Mesenchymal stem cell (in vitro differentiated cells and primary cell): ENCODE measurements at places on chromosomes 3 and 15.
A peak's percentile ranks its signal among the peaks of the same experiment; 100 is the strongest.

DNA sequence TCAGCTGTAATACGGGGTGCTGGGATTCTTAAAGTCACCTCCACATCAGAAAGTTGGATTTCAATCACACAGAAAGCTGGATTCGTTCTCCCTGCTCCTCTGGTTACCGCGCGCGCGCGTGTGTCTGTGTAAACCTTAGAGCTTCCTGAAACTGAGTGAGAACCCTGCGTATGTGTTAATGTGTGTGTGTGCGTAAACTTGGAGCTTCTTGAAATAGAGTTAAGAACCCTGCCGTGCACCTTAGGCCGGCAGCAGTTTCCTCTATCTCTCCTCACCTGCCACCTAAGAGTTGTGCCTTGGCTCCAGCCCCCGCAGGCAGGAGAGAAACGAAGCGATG is 531 bp downstream of the LZTFL1 start:
- peak; percentile 62 for DNase-seq

DNA sequence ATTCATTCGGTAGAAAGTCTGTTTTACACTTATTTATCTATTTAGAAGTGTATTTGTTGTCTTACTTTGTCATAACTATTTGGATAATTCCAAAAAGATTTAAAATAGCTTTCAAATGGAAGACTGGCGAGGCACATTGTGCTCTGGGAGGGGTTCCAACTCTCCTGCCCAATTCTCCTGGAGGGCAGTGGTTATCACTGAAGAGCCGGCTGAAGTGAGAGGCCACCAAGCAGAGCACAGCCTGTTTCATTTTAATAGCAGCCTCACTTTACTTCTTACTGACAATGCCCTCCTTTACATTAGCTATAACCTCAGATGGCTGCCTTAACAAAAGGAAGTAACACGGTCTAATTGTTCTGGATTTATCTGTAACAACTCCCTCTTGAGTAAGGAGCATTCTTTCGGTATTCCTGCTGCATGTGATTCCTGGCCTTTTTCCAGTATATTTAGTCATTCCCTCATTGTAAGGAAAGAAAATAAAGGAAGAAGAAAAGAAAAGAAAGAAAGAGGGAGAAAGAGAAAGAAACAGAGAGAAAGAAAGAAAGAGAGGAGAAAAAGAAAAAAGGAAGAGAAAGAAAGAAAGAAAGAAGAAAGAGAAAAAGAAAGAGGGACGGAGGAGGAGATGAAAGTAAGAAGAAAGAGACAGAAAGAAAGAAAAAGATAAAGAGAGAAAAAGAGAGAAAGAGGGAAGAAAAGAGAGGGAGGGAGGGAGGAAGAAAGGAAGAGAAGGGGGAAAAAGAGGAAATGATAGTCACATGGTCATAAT is 339.8 kb upstream of the WNT5A start:
- peak; percentile 17 for DNase-seq

DNA sequence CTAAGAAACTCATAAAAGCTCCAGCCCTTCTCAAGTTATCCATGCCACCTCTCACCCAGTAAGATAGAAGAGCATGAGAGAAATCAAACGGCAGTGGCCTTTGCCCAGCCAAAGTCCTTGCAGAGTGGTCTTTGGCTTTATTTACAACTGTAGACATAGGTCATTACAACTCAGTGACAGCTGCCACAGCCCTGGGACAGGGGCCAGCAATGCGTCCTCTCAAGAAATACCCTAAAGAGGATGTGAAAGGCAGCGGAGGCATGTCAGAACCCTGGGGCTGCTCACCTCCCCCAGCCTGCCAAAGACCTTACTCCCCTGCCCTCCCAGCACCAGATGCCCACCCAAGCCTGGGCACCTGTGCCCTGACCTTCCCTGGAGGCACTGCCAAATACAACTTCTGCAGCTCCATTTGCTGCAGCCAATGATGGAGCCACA is 6.3 kb downstream of the ACAA1 start:
- no peak for DNase-seq

DNA sequence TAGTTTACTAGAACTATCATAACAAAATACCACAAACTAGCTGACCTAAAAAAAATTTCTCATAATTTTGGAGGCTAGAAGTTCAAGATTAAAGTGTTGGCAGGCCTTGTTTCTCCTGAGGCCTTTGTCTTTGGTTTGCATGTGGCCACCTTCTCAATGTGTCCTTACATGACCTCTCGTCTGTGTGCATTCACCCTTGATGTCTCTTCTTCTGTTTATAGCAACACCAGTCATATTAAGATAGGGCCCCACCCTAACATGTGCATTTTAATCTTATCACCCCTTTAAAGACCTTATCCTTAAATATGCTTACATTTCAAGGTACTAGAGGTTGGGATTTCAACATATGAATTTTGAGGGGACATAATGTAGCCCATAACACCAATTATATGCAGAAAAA is 177.0 kb downstream of the ZBBX start:
- DNase-seq = no peak

GRCh38 chr3:31358473-31359070 is 174.2 kb upstream of the STT3B start:
- DNase-seq = peak; percentile 17
